ENCODE measurements at places on chromosomes 2 and 18.

DNA sequence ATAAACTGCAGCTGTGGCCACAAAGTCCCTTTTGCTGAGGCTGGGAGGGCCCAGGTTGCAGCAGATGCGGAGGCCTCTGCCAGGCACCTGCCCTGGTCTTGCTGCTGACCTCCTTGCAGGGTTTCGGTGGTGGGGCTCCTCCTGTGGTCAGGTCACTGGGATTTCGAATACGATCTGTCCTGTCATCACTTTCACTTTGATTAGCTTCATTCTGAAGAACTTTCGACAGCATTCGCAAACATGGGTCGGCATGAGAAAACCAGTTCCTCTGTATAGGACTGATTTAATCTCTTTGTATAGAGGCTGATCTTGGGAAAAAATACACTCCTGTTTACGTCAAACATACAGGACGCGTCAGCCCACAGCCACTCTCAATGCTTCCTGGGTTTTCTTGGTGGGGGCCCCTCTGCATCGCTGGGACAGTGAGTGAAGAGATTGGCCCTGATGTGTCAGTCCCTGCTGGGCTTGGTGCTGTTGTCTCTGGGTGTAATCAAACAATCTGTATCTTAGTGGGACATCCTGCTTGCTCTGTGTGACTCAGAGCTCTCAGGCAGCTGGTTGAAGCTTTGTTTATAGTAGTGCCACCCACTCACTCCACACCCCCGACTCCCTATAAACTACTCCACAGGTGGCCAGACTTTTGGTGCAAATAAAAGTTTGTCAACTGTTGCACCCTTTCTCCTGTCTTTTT, 209.4 kb upstream of the CXCR4 start:
- no peak for DNase-seq

DNA sequence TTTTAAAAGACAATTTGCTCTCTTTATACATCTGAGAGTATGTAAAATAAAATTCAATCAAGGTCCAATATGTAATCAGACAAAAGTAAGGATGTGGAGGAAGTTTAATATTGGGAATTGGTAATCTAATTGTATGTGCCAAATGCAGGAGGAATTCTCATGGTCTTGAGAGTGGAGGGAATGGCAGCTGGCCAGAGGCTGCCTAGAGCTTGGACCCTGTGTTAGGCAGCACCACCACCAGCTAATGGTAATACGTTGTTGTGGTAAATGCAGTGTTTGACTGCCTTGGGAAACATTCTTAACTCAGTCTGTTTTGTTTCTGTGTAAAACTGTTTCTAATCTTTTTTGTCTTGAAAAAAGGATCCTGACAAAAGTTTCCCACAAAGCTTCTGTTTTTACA, 30.0 kb downstream of the GALNT1 start:
- DNase-seq: no peak

DNA sequence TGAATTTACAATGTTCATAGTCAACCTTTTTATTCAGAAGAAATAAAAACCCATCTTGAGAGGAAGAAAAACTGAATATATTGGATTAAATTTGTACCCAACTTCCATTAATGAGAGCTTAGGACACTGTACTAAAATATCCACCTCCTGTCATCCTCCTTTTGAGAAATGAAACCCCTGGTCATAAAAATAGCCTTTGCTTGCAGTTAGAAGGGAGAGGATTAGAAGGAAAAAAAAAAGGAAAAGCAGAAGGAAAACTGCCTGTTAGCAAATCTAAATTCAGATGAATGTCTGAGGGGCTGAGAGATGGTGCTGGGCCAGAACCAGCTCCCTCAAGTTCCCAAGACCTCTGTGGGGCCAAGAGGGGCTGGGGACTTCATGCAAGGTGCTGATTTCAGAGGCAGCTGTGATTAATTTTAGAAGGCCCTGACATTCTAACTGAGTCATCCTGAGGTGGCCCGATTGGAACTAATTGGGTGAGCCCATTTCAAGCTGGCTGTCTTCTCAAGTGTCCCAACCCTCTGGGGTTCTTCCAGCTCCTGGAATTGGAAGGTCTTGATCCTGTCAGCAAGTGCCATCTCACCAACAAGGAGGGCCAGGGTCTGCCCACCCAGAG, 38.4 kb upstream of the BIN1 start:
- DNase-seq: no peak

DNA sequence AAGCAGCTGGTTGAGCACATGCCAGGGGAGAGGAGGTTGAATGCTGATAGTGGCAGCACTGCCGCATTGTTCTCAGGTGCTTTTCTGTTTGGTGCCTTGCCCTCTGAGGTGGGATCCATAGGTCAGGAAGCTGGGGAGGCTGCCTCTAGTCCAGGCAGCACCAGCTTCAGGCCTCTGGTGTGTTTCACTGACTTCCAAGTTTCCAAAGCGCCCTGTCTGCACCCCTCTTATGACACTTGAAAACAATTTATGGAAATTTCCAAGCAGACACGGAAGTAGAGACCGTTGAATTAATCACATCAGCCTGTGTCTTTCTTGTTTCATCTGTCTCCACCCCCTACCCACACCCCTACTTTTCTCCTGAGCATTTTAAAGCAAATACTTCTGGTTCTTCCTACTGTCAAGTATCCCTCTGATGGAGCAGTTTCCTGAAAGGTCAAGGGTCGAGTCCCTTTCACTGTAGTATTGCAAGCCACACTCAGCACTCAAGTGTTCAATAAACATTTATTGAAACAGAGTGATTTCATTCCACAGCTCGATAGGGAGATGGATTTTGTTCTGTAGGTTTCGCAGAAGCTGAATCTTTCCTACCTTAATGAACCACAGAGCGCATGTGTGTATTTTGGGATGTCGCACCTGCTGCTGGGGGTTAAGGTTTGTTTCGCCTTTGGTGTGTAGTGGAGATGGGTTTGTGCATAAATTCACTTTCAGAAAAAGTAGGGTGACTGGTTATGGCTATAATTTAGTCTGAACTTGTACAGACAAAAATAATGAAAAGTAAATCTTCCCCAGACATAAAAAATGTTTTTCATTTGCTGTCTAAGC, 21.4 kb downstream of the DGKD start:
- no peak for DNase-seq

DNA sequence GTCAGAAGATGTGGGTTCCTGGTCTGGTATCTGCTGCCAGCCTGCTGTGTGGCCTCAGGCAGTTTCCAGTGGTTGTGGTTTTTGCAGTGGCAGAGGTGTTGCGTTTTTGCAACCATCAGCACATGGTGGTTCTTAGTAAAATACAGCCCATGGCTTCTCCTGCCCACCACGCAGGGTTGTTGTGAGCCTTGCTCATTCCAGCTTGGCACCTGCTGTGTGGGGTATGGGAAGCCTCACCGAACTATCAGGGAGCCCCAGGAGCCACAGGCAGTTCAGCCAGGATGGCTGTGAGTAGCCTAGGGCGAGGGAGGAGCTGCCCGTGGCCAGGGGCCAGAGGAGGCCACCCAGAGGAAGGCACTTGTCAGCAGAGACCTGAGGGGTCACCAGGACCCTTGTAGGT, 9.8 kb downstream of the ARID5A start:
- DNase-seq: no peak

- peak; percentile 81 for DNase-seq
Observed at GRCh38 chr2:85704800-85705679, 10.9 kb downstream of the GNLY start.

GRCh38 chr2:71122387-71123298, 7.4 kb downstream of the MCEE start:
- no peak for DNase-seq

- DNase-seq: no peak
Observed at GRCh38 chr2:212646698-212647366, 108.2 kb upstream of the ERBB4 start.

DNA sequence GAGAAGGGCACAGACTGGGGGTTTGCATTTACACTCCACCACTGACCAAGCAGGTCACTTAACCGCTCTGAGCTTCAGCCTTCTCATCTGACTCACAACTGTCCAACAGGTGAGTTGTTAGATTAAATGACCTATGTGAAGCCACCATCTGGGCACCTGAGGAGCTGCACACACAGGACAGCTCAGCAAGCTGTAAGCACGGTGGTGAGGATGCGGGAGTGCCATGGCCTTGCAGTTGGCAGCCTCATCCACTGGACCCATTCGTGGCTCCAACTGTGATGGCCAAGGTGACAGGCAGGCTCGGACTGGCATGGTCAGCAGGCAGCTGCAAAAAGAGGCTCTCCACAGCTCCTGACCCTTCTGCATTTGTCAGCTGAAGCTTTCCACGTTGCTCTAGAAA, 23.3 kb upstream of the AMMECR1L start:
- DNase-seq: no peak

DNA sequence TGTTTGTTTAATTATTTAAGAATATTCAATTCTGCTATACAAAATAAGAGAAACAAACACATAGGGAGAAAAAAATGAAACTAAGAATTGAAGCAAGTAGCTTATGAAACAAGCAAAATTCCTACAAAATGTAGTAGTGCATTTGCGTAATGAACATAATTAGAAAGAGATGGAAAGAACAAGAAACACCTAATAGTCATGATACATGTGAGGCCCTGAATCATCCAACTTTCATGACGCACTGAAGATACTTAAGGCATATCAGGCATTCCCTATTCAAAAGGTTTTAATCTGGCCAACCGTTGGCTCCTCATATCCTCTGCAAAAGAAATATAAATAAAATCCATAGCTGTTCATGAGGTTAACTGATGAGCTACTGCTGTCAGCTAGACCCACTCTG, 14.5 kb upstream of the NAB1 start:
- no peak for DNase-seq

GRCh38 chr18:64233851-64234250, 85.0 kb upstream of the LINC00305 start:
- no peak for DNase-seq

DNA sequence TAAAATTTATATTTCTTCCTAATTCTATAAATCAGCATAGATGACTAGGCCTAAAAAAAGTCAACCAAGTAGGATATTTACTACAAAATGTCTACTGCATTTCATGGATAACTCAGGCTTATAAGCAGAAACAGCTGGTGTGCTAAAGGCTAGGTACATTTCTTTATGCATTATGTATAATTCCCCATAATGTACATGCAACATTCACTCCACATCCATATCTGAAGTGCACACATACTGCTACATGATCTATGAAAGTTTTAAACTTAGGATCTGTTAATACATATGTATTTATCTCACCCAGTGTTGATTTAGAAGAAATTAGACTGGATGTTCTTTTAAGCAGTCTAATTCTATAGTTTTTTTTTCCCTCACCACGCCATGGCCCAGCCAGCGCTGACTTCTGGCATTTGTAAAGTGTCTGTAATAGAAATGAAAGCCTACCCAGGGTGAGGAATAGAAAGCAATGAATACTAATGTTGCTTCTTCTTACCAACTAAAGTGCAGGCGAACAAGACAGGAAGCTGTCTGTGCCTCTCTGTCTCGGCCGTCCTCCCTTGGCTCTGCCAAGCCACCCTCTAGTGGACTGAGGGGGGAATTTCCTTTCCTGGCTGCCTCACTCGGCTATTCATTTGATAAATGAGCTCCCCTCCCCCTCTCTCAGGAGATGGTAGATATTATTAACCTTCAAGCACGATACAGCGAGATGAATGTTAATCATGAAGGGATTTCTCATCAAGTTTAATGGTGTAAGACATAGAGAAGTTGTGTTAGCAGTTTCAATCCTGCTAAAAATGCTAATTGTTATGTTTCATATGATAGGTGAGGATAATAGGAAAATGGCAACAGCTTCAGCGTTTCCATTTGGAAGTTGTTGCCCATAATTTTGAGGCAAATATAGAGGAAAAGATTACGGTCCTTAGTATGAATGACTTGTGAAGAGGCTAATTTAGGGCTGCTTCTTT, 384.5 kb downstream of the MTX2 start:
- DNase-seq: peak; percentile 41

GRCh38 chr2:84700006-84700405, 180.9 kb downstream of the TRABD2A start:
- no peak for DNase-seq

- DNase-seq: no peak
Observed at GRCh38 chr2:191441496-191442214, 196.5 kb downstream of the MYO1B start.

GRCh38 chr2:1678609-1679008, 65.7 kb downstream of the PXDN start:
- no peak for DNase-seq

GRCh38 chr2:66827851-66828250, 392.9 kb downstream of the MEIS1 start:
- no peak for DNase-seq

Data from inflammatory macrophage (primary cell).